Uterus (tissue), 4 donors: ENCODE measurements at places on chromosomes 13 and 19. TPM values are rescaled to one million over a fixed set of nuclear protein-coding genes. Genes with fewer than 3 reads are reported as not detected.

DNA sequence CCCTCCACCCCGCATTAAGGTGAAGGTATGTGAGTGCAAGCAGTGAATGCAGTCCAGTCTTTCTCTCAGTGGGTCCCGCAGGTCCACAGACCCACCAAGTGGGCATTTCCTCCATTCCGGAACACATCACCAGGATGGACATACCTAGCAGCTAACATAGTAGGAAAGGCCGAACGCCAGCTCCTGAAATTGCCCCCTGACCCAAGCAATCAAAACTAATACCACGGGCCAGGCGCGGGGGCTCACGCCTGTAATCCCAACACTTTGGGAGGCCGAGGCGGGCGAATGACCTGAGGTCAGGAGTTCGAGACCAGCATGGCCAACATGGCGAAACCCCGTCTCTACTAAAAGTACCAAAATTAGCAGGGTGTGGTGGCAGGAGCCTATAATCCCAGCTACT is 71.7 kb upstream of the VSTM2B start:
- no peak for DNase-seq
- no peaks in the 10 kb centered on the region for H3K36me3 ChIP-seq
- no peaks in the 10 kb centered on the region for H3K27me3 ChIP-seq
- H3K4me1 ChIP-seq, result no peaks in the 10 kb centered on the region

DNA sequence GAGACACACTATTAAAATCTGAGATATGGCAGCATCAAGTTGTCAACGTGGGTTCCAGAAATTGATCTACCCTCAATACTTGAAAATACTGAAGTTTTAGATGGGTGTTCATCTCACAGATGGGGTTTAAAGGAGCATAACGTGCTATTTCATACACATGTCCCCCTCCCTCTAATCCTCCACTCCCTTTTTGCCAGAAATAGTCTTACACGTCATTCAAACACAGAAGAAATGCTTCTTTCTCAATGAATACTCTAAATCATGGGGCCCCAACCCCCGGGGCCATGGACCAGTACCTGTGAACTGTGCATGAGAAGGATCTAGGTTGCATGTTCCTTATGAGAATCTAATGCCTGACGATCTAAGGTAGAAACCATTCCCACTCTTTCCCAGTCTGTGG is 19.6 kb downstream of the KLF12 start:
- H3K4me3 ChIP-seq, result no peak overlapping the region
- no peak overlapping the region for H3K27ac ChIP-seq
- no peaks in the 10 kb centered on the region for H3K36me3 ChIP-seq
- H3K4me1 ChIP-seq, result no peaks in the 10 kb centered on the region

DNA sequence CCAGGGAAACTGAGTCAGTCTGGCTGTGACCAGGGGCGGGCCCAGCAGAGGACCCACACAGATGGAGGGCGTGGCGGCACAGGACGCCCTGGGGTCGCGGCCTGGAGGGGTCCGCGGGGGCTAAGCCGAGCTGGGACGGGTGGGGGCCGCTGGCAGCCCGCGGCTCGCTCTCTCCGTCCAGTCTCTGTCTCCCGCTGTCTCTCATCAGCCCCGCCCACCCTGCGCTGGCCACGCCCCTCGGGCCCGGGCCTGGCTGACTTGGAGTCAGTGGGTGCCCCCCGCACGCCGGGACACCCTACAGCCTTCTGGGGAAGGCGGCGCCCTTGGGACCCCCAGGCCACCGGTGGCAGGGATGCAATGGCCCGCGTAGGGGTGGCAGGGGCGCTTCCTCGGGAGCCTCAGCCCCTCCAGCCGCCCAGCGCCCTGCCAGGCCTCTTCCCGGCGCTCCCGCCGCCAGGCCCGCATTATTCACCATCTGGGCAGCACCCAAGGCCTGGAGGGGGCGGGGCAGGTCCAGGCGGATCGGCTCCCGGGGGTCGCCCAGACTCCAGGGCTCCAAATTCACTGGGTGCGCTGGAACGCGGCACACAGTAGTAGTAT is at the start of gene TBXA2R:
Gene TBXA2R (minus strand): TSS at position 186 of the 600 bp plus-strand sequence. CDS start 6,241 bp downstream, outside the sequence.
- H3K36me3 ChIP-seq, result no peaks in the 10 kb centered on the region
- peak; percentile 86 for DNase-seq
- peak within 1 kb of the TSS; percentile 37 for H3K4me3 ChIP-seq
- no peaks in the 10 kb centered on the region for H3K27me3 ChIP-seq

DNA sequence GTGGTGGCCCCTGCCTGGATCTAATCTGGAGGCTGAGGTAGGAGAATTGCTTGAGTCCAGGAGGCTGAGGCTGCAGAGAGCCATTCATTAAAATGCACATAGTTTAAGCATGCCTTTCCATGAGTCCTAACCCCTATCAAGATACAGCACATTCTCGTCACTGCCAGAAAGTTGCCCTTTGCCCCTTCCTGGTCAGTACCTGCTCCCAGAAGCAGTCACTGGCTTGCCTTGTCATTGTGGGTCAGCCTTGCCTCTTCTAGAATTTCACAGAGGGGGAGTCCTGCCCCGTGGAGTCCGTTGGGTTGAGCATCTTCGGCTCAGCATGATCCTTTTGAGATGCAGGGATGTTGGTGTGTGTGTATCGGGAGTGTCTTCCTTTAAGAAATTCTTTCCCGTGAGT is 10.8 kb downstream of the BICRA start:
- no peaks in the 10 kb centered on the region for H3K4me1 ChIP-seq
- H3K27ac ChIP-seq, result no peak overlapping the region
- no peaks in the 10 kb centered on the region for H3K36me3 ChIP-seq
- no peaks in the 10 kb centered on the region for H3K27me3 ChIP-seq
- H3K4me3 ChIP-seq, result no peak overlapping the region

DNA sequence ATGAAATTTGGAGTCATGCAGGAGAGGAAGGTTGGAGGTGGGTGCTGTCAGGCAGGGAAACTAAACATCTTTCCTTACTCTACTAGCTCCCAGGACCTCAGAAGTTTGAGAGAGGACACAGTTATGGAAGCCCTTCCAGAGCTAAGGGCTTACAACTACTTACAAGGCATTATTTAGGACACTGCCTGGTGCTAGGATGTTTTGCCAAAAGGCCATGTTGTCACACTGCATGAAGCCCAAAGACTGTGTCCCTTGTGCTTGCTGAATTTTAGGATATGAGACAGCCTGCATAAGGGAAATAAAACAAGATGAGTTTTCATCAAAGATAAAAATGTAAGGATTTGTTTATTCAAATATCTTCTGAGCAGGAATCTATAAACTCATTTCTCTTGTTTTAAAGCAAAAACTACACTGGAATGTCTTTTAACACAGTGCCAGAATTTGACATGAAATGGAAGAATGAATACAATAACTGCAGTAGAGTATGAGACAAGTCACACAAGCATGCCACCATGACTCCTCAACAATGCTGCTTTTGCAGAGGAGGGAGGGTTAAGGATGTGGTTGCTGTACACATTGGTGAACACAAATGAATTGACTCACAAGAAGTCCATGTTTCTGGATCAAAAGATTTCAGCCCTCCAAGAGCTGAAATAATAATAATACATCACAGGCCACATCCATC is 258.4 kb downstream of the SPRY2 start:
- no peak for DNase-seq
- no peak overlapping the region for H3K27ac ChIP-seq
- H3K27me3 ChIP-seq, result no peaks in the 10 kb centered on the region
- no peaks in the 10 kb centered on the region for H3K4me1 ChIP-seq

DNA sequence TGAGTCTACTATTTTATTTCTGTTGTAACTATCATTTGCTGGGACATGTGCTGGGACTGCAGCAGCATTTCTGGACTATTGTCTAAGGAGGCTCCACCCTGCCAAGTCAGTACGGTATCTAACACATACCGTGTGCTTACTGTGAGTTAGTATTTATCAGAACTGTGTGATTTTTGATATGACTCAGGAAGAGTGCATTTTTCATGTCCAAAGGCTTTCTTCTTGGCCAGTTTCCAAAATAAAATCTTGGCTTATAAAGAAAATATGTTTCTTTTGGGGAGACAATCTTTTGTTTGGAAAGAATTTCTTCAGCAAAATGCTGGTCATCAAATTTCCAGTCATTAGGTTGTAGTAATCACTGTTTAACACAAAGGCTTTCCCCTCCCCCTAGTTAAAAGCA is 11.6 kb downstream of the PARP4 start:
- no peak for DNase-seq
- H3K27ac ChIP-seq, result no peak overlapping the region
- H3K4me3 ChIP-seq, result no peak overlapping the region
- no peaks in the 10 kb centered on the region for H3K4me1 ChIP-seq

DNA sequence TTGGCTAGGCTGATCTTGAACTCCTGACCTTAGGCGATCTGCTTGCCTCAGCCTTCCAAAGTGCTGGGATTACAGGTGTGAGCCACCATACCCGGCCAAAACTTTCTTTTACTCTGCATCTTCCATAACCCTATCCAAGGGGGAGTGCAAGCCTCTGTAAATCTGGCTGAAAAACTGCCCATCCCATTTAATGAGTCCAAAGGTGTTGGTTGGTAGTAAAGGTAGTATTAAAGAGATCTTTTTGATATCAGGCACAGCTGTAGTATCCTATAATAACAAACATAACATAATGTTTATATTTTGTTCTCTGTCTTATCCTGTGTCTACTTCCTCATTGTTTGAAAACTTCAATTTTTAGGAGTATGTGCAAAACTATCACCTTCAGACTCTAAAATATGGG is 559.8 kb upstream of the ATXN8OS start:
- no peaks in the 10 kb centered on the region for H3K36me3 ChIP-seq
- no peak overlapping the region for H3K4me3 ChIP-seq

DNA sequence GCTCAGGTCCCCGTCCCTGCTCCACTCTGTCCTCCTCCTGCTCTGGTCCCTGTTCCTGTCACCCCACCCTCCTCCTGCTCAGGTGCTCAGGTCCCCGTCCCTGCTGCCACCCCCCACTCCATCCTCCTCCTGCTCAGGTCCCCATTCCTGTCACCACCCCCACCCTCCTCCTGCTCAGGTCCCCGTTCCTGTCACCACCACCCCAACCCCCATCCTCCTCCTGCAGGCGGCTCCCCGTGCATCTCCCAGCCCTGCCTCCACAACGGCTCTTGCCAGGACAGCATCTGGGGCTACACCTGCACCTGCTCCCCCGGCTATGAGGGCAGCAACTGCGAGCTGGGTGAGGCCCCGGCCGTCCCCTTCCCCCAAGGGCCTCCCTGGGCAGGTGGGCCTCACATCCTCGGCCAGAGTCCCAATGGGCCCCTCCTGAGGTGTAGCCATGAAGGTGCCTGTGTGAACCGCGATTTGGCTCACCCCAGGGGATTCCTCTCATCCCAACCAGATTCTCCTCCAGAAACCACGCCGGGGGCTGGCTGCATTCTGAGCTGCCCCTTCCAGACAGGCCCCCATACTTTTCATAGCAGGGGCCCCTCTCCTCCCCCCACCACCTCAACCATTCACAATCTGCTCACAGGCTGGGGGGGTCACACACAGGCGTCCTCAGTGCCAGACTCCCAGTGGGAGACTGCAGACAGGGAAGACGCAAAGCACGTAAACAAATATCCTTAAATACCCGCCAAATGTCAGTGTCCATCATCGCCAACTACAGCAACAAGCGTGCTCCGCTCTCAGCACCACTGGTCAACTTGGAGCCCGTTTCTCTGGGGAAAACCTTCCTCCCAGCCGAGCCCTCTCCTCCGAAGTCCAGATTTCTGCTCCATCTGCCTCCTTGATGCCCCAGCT is 4.6 kb downstream of the PROZ start:
- no peak overlapping the region for H3K27ac ChIP-seq
- no peak for DNase-seq
- no peaks in the 10 kb centered on the region for H3K4me1 ChIP-seq
- H3K4me3 ChIP-seq, result no peak overlapping the region
- H3K36me3 ChIP-seq, result no peaks in the 10 kb centered on the region
- no peaks in the 10 kb centered on the region for H3K27me3 ChIP-seq

GRCh38 chr13:111153977-111154332 is 38.8 kb downstream of the ARHGEF7 start:
- DNase-seq, result no peak
- peak overlapping the region; percentile 65 for H3K4me3 ChIP-seq
- no peaks in the 10 kb centered on the region for H3K27me3 ChIP-seq

DNA sequence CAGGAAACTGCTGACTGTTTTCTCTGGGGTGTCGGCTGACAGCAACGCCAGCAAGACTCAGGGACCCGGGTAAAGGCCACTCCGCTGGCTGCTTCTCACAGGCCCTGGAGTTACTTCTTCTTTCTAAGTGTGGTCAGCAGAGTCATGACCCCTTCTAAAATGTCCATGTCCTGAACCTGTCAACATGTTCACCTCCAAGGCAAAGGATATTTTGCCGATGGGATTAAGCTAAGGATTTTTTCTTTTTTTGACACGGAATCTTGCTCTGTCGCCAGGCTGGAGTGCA is 7.9 kb downstream of the PEX11G start:
- H3K27ac ChIP-seq, result no peak overlapping the region
- H3K27me3 ChIP-seq, result no peaks in the 10 kb centered on the region
- H3K4me3 ChIP-seq, result no peak overlapping the region
- no peaks in the 10 kb centered on the region for H3K4me1 ChIP-seq

- no peaks in the 10 kb centered on the region for H3K36me3 ChIP-seq
- H3K27ac ChIP-seq, result no peak overlapping the region
- H3K4me3 ChIP-seq, result no peak overlapping the region
- no peak for DNase-seq
- no peaks in the 10 kb centered on the region for H3K4me1 ChIP-seq
Observed at GRCh38 chr13:80029170-80029569, 311.8 kb downstream of the SPRY2 start.

The CCL25 gene
- not detected for total RNA-seq

The SBSN gene
- total RNA-seq, result not detected
